ENCODE measurements at places on chromosomes 11 and 22.

GRCh38 chr11:43931717-43932039, 10.8 kb upstream of the C11orf96 start:
- no peak overlapping the region for H3K27ac ChIP-seq
- H3K4me1 ChIP-seq, result no peaks in the 10 kb centered on the region
- H3K36me3 ChIP-seq, result no peaks in the 10 kb centered on the region
- no peaks in the 10 kb centered on the region for H3K27me3 ChIP-seq

- no peaks in the 10 kb centered on the region for H3K4me1 ChIP-seq
- H3K4me3 ChIP-seq, result no peak overlapping the region
These were observed 28.9 kb downstream of the CARD18 start for GRCh38 chr11:105110688-105111030.

GRCh38 chr11:32840587-32840986, 10.9 kb downstream of the PRRG4 start:
- no peak overlapping the region for H3K4me3 ChIP-seq
- no peaks in the 10 kb centered on the region for H3K27me3 ChIP-seq
- H3K4me1 ChIP-seq, result no peaks in the 10 kb centered on the region
- no peak overlapping the region for H3K27ac ChIP-seq

DNA sequence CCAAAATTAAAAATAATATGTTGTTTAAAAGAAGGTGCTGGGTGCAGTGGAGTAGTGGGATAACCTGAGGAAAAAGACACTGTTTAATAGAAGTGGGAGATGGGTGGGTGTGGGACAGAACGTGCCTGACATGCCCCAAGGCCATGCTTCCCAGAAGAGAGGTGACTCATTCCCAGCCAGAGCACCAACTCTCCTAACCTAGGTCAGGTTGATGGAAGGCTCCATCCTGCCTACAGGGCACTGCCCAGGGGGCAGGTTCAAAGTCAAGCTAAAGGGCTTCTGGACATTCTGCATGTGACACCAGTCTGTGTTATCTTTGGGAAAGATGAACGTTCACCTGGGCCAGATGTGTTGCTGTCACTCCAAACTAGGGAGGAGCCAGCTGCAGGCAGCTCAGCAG, 453.1 kb downstream of the SOX6 start:
- H3K27me3 ChIP-seq, result no peaks in the 10 kb centered on the region
- H3K4me1 ChIP-seq, result peaks cover 12% of the 10 kb centered on the region
- no peak overlapping the region for H3K27ac ChIP-seq

- no peak overlapping the region for H3K4me3 ChIP-seq
- peak; percentile 27 for DNase-seq
- H3K27me3 ChIP-seq, result no peaks in the 10 kb centered on the region
- peaks cover 15% of the 10 kb centered on the region for H3K36me3 ChIP-seq
- H3K4me1 ChIP-seq, result no peaks in the 10 kb centered on the region
These were observed 7.6 kb downstream of the ZNF70 start for GRCh38 chr22:23743303-23743705.
